ENCODE measurements at places on chromosomes 5 and 9.

- ATAC-seq = no peak
These were observed 28.2 kb downstream of the SH3PXD2B start for GRCh38 chr5:172426086-172426485.

DNA sequence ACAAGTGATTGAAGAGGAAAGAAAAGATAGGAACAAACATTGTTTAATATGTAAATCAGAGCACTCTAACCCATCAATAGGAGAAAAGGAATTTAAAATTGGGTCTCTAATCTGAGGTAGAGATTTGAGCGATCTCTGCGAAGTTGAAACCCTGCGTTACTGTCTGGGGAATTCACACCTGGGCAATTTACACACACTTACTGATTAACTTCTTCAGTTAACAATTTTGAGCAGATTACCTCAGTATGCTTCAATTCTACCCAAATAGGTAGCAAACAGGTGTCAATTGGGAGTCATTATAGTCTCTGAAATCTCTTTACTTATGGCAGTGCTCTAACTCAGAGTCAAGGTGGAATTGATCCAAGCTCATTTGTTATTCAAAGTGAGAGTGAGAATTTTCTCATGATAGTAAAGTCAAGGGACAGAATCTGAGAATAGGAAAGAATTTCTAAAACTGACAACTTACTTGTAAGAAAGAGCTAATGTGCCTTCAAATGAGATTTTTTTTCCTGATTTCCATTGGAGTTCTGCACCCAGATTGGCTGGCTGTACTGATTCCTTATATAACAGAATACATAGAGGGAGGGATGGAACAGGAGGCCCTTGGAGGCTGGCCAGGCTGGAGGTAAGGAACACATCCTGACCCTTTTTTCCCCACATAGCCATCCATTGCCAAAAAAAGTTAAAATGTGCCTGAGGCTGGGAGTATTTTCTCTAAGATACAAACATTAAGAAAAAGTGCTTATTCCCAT, 27.1 kb upstream of the IFNA14 start:
- ATAC-seq = no peak

- no peak for ATAC-seq
These were observed 24.4 kb downstream of the FAM163B start for GRCh38 chr9:133584559-133585476.

GRCh38 chr9:61671276-61671973, 481.6 kb downstream of the SPATA31A7 start:
- ATAC-seq = no peak
